Small intestine (tissue), 16 donors: ENCODE measurements at places on chromosomes 12 and 14. TPM values are rescaled to one million over a fixed set of nuclear protein-coding genes. Genes with fewer than 3 reads are reported as not detected.

WDHD1 gene
- polyA plus RNA-seq = 0.45 TPM

KCNC2 gene
- polyA plus RNA-seq = not detected

TAS2R43 gene
- polyA plus RNA-seq = 0.35 TPM

TMTC1 gene
- 11.4 TPM for polyA plus RNA-seq

TMEM233 gene
- polyA plus RNA-seq = 0.18 TPM

GPR137C gene
- polyA plus RNA-seq = not detected

PIP4P1 gene
- polyA plus RNA-seq = 44.7 TPM

SP1 gene
- 20.3 TPM for polyA plus RNA-seq

VPS33A gene
- 18.6 TPM for polyA plus RNA-seq

CRIP1 gene
- polyA plus RNA-seq = 150 TPM

RERG gene
- polyA plus RNA-seq = 0.45 TPM

FLVCR2 gene
- polyA plus RNA-seq = 12.6 TPM

MMP14 gene
- polyA plus RNA-seq = 105 TPM

KRT71 gene
- polyA plus RNA-seq = not detected

GALNT6 gene
- polyA plus RNA-seq = 20.3 TPM

KRT78 gene
- polyA plus RNA-seq = 1.8 TPM

GDF11 gene
- 0.22 TPM for polyA plus RNA-seq

NYNRIN gene
- polyA plus RNA-seq = 0.22 TPM

ST8SIA1 gene
- 1.4 TPM for polyA plus RNA-seq

OTUB2 gene
- 0.22 TPM for polyA plus RNA-seq

SLC10A1 gene
- polyA plus RNA-seq = 0.04 TPM

BDKRB1 gene
- 1.4 TPM for polyA plus RNA-seq

DPPA3 gene
- not detected for polyA plus RNA-seq

GLT1D1 gene
- 0.10 TPM for polyA plus RNA-seq

SLC15A5 gene
- not detected for polyA plus RNA-seq

CYP27B1 gene
- polyA plus RNA-seq = 1.4 TPM

OTOGL gene
- polyA plus RNA-seq = 0.44 TPM

NGB gene
- not detected for polyA plus RNA-seq

CHGA gene
- 20.4 TPM for polyA plus RNA-seq

TAS2R42 gene
- polyA plus RNA-seq = not detected

PRB2 gene
- not detected for polyA plus RNA-seq

C14orf132 gene
- 1.4 TPM for polyA plus RNA-seq

DDX23 gene
- 59.3 TPM for polyA plus RNA-seq

GZMB gene
- polyA plus RNA-seq = not detected

RPS6KL1 gene
- 3.5 TPM for polyA plus RNA-seq

SCARB1 gene
- polyA plus RNA-seq = 179 TPM

PGF gene
- polyA plus RNA-seq = 14.0 TPM

CIROP gene
- not detected for polyA plus RNA-seq
